ENCODE measurements at places on chromosomes 2 and 18.

DNA sequence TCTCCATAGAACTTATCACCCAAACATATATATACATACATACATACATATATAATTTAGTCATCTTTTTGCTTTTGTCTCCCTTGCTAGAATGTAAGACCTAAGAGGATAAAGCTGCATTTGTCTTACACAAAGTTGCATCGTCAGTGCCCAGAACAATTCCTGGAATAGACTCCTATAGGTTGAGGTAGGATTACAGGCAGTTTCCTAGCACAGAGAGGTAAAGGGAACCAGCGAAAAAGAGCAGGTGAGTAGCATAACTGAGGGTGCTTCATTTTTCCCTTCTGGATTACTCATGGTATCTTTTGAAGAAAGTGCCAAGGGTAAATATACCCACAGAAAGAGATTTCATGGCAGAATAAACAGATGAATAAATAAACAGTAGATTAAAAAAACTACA lies 68.1 kb upstream of the AMMECR1L start:
- DNase-seq: no peak

- no peak for DNase-seq
Observed at GRCh38 chr2:88601286-88601685, 26.0 kb downstream of the EIF2AK3 start.

DNA sequence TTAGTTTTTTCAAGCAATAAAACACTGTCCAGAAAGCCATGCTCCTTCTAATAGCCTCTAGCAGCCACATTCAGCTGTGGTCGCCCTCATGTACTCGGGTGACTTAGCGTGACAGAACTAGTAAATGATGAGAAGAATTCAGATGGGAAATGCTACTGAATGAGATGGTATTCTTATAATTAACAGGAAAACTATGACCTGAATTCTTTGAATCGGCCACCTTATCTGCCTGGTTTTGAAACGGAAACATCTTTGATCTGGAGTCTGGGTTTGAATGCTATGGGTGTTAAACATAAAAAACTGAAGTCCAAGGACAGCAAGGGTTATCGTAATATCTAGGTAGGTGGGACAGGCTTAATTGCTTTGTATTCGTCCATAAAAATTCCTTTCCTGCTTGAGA lies 138.8 kb upstream of the DNMT3A start:
- DNase-seq: no peak

DNA sequence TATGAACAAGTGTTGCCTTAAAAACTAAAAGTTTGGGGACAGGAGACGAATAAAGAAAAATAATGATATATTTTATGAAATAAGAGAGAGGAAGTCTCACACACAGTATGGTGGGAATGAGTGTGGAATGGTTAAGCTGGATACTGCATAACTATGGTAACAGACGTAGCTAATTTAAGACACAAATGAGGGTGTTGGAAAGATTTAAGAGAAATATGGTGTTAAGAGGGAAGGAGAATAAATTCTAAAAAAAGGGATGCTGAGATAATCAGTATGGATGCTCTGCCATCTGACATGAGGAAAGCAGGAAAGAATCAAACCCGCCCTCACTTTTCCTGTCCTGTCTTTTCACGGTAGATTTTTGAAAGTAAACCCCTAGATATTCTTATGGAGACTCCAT lies 10.6 kb downstream of the ADD2 start:
- no peak for DNase-seq

DNA sequence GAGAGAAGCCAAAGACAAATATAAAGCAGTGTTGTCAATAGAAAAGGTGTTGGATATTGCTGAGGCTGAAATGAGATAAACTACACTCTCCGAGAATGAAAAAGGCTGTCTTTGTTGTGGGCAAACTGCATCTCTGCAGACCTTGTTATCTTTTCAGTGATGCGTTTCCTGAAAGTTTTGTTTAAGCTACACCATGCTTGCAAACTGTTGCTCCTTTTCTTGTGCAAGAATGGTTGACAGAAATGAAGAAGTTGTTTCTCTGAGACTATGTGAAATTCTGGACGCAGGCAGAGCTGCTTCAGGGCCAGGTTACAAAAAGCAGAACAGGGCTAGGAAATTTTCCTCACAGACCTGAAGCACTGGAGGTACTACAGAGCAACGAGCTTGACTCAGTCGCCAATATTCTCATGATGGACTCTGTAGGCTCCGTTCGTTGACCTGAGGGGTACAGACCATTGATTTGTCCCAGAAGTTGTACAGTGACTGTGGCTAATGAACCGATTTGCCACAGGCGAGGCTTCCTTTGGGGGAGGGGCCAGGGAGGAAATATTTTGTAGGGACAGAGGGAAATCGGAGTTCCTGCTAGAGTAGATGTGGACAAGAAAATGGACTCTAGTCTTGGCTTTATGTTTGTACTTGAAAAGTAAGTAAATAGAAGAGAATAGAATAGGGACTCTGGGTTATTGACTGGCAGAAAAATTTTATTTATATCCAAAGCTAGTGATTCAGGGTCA lies 3.5 kb upstream of the ATL2 start:
- no peak for DNase-seq

GRCh38 chr2:113166187-113166645 lies 7.6 kb upstream of the PSD4 start:
- DNase-seq: no peak

- DNase-seq: no peak
Observed at GRCh38 chr2:201656102-201656501, 12.8 kb upstream of the TMEM237 start.

DNA sequence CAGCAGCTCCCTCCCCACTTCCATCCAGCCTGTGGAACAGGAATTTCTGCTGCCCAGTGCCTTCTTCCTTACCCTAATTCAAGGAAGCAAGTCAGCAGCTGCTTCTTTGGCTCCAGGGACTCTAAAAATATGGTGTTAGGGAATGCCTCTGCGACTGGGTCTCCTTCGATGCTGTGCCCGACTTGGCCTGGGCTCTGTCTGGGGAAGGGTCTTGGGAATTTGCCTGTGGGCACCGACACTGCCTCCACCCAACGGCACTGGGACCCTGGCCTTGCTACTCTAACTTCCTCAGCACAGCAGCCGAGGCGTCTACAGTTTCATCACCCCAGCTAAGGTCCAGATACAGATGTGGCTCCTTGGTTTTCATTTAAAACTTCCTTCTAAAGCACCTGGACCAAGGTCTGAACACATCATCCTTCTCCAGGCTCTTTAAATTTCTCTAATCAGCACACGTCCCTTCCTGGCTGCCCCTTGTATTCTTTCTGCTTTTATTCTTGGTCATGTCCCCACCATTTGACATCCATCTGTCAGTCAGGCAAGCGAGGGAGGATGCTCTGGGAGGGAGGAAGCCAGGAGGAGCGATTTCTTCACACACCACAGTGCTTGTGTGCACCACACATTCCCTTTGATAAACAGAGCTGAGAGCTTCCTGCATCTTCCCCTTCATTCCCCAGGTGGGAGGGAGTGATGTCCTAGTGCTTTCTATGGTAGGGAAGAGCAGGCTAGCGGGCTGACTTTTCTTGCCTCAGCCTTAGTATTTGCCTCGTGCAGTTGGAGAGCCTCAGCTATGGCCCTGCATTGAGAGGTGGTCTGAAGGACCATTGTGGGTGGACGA lies 6.8 kb downstream of the LBH start:
- DNase-seq: no peak

DNA sequence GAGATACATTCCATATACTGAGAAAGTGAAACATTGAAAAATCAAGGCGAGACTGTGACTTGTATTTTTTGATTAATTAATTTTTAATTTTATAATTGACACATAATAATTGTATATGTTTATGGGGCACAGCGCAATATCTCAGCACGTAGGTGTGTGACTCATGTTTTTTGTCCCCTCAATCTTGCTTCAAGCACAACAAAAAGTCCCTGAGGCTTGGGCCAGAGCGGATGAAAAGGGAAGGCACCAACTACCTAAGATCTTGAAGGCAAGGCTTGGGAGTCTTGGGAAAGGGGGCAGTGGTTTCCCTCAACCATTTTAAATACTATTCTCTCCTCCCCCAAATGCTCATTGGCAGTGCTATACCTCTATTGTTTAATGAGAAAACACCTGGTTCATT lies 9.9 kb downstream of the SGPP2 start:
- no peak for DNase-seq

DNA sequence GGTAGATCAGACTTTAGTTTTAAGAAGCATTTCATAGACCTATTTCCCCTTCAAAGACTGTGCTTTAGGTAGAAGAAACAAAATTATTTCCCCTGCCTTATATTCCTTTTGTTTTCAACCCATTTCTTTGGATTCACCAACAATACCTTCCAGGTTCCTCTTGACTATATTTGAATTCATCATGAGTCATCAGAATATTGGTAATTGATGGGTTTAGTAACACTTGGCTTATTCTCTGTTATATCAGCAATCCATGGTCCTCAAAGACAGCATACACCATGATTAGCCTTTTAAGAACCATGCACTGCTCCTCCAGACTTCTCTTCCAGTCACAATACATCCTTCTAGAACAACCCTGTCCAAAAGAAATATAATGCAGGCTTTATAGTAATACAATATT lies 83.0 kb upstream of the NOSTRIN start:
- no peak for DNase-seq

- DNase-seq: no peak
Observed at GRCh38 chr2:10284108-10284870, 18.4 kb upstream of the HPCAL1 start.

DNA sequence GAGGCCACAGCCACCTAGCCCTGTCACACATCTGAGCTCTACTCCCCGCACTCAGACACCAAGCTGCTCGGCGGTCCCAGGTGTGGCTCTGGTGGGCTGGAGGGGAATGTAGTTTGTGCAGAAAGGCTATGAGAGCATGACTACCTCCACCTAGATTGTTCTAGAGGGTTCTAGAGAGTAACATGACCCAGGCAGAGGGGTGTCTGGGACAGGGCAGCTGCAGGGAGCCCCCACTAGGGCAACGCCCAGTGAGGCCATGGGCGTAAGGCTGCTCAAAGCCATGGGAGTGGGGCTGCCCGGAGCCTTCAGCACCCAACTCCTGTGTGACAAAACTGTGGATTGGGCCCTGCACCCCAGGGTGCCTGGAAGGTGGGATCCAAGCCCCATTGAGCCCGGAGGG lies 511.4 kb upstream of the MYT1L start:
- DNase-seq: no peak

DNA sequence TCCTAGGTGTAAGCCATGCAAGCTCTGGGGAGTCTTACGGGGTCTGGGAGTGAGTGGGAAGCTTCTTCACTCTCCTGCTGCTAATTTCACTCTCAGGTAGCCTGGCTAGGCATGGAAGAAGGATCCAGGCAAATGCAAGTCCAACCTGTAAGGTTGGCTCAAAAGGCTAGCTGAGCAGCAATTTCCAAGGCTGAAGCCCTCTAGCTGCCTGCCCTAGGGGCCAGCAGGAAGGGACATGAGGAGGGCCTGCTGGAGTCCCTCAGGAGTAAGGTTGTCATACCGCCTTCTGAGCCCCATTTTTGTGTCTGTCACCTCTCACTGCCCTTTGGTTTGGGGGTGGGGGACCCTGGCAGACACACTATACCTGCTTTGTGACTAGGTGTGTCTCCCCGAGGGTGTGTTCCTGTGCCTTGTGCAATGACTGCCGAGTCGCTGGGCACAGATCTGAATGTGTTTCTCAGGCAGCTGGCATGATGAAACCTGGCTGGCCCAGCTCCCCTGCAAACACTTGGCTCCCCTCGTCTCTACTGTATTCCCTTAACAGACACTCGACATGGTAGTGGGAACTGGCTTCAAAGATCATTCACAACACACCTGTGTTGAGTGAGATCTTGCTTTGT lies 123.9 kb upstream of the FAM136A start:
- DNase-seq: no peak

- DNase-seq: no peak
Observed at GRCh38 chr2:103132536-103133217, 370.8 kb downstream of the TMEM182 start.
